ENCODE measurements at places on chromosomes 6 and 20.
A peak's percentile ranks its signal among the peaks of the same experiment; 100 is the strongest.

- DNase-seq: no peak
These were observed 48.2 kb upstream of the FOXP4 start for GRCh38 chr6:41497994-41498393.

DNA sequence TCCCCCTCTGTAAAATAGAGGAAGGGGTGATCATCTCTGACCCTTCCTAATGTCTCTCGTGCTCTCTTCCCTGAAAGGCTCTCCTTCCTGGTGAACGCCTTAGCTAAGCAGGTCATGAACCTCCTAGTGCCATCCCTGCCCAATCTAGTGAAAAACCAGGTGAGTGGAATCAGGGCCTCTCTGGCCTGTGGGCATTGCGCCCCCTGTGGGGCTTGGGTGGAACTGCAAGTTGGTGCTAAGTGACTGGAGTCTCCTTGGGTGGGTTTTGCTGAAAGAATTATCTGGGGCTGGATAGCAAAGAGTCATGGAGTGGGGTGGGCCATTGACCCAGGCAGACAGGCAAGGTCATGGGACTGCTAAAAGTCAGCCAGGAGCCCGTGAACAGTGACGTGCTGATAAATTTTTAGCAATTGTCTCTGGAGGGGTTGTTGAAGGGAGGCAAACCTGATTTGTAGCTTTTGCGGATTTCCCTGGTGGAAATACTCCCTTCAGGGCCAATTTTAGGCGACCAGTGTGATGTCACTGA, 8.9 kb downstream of the BPIFB1 start:
- DNase-seq: peak; percentile 74

GRCh38 chr6:139570166-139570565, 195.7 kb upstream of the CITED2 start:
- DNase-seq: no peak

DNA sequence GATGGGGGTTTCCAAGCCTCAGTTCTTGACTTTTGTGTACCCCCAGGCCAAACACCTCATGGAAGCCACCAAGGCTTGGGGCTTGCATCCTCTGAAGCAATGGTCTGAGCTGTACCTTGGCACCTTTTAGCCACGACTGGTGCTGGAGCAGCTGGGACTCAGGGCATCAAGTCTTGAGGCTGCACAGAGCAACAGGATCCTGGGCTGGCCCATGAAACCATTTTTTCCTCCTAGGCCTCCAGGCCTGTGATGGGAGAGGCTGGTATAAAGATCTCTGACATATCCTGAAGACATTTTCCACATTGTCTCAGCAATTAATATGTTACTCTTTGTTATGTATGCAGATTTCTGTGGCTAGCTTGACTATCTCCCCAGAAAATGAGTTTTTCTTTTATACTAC, 269.1 kb upstream of the TBX18 start:
- no peak for DNase-seq

DNA sequence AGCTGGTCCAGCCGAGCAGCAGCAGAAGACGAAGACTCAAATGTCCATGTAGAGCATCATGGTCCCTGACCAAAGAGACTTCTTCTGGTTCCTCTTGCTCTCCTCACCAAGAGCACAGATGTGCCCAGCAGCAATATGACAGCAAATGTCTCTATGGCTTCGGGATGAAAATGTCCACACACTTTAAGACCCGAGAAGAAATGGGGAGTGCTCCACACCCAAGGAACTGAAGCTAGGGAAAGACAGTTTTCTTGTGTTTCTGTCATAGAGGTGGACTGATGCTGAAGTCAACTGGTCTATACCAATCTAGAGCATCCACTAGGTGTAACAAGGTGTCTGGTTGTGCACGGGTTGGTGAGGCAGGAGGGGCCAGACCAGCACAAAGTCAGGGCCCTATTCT, 4.5 kb upstream of the CPNE1 start:
- DNase-seq: no peak

GRCh38 chr6:144215402-144215931, 65.2 kb downstream of the STX11 start:
- peak; percentile 29 for DNase-seq

DNA sequence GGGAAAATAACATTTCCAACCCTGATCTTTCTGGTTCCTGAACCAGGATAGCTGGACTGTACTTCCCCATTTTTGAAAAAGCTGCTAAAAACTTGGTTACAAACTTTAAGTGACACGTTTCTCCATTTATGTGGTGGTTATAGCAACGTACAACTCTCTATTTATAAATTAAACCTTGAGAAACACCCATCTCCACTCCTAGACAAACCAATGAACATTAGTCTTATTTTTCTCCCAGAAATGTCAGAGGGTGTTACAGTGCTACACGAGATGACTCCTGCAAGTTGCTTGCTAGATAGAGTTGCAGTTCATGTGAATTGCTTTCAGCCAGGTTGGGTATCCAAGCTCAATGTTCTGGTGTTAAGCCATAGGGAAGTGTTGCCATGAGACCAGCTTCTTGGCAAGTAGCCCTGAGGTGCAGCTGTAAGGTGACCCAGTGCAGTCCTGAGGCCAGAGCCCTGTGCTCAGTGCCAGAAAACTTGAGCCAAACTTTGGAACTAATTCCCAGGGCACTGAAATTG, 51.3 kb upstream of the REV3L start:
- no peak for DNase-seq
